ENCODE measurements at places on chromosomes 6 and 20. TPM values are rescaled to one million over a fixed set of nuclear protein-coding genes. Genes with fewer than 3 reads are reported as not detected.

ARG1 gene
- total RNA-seq, result not detected

FOXF2 gene
- total RNA-seq, result not detected

SLC17A1 gene
- not detected for total RNA-seq

FERMT1 gene
- total RNA-seq, result under 0.01 TPM

ZNF165 gene
- 0.20 TPM for total RNA-seq

STK38 gene
- 9.5 TPM for total RNA-seq

PRICKLE4 gene
- 5.2 TPM for total RNA-seq

DAAM2 gene
- total RNA-seq, result 0.20 TPM

CALHM5 gene
- total RNA-seq, result 1.5 TPM

CNR1 gene
- under 0.01 TPM for total RNA-seq

PKIB gene
- not detected for total RNA-seq

TMEM217 gene
- 8.5 TPM for total RNA-seq

DEFB124 gene
- total RNA-seq, result not detected

HLA-G gene
- not detected for total RNA-seq

LY6G6D gene
- total RNA-seq, result not detected

BMP6 gene
- 90.2 TPM for total RNA-seq

SLC26A8 gene
- not detected for total RNA-seq

MLIP gene
- total RNA-seq, result 1.1 TPM

MAVS gene
- total RNA-seq, result 12.4 TPM

FITM2 gene
- total RNA-seq, result 4.1 TPM

CAPN11 gene
- 0.20 TPM for total RNA-seq

MTFR2 gene
- 0.60 TPM for total RNA-seq

DOK5 gene
- 0.20 TPM for total RNA-seq

KIF13A gene
- total RNA-seq, result 23.3 TPM

RBM24 gene
- total RNA-seq, result 0.65 TPM
